Activated CD4-positive, alpha-beta T cell treated with anti-CD3 and anti-CD28 coated beads, Interleukin-2, amount 50 U/mL, for 16 hours (primary cell): ENCODE measurements at places on chromosomes 12 and 14.

- DNase-seq, result peak; percentile 81
These were observed 6.6 kb downstream of the BRF1 start for GRCh38 chr14:105294142-105294597.

DNA sequence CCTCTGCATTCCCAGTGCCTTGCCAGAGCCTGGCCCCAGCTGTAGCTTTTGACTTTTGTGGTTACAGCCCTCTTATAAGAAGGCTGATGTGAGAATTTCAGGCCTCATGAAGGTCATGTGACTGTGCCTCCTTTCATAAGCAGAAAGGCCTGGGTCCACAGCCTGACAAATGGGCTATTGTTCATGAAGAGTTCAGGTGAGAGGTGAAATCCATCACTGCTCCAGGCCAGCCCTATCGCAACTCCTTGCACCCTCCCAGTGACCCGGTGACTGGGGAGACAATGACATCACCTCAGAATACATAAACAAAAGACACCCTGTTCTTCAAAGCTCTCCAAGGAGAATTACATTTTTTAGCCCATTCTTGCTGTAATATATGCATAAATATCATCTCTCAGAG, 321.5 kb downstream of the PCNX1 start:
- DNase-seq, result no peak

DNA sequence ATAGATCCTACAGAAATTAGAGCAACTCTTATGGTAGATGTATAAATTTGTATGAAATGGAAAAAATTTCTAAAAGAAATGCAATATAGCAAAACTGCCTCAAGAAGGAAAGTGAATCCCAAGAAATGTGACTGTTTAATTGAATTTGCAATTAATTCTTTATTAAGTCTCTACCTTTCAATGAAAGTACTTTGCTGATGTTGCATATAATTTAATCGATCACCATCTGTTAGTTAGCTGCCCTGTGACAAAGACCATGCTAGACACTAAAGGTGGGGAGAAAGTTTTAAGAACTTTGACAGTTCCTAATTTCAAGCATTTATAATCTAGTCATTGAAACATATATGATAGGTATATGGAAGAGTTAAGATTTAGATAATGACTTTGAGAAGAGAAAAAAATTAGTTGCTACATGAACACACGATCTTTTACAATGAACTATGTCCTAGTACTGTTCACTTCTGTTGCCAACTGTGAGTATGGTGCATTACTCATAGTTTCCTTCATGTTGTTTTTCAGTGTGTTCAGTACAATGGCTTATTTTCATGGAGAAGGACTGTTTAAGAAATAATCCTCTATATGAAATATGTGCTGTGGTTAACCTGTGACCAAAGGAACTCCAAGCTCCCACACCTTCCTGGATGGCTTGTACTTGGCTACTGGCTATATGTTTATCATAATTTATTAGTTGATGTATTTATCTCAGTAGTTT, 128.4 kb downstream of the METTL25 start:
- no peak for DNase-seq

- DNase-seq, result peak; percentile 52
These were observed 172.2 kb upstream of the GZMB start for GRCh38 chr14:24806061-24806678.

DNA sequence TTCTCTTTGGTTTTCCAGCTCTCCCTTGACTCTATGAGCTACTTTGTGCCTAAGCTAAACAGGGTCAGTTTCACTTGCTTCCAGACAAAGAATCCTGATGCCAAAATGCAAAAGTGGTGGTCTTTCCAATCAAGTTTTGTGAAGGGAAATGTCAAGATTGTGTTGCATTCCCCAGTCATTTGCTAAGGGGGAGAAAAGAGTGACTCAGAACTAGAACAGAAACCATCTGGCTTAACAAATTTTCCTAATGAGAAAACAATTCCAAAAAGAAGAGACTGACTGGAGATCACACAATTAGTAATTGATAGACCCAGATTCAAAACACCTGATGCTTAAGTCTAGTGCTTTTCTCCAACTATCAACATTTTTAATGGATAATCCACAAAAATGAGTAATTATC, 235.1 kb upstream of the DIO2 start:
- no peak for DNase-seq

DNA sequence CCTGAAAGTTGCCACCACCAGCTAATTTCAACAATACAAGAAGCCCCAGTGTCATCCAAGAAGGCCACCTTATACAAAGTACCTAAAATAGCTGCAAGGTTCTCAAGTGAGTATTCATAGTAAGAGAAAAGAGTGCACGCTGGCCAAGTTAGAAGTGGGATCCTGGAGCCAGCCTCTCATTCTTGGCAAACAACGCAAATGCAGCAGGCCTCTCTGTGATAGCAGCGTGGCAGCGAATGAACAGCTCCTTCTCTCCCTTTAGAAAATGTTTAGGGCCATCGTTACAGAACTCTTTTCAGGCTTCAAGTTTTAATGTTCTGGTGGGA, 78.0 kb upstream of the IFNG-AS1 start:
- no peak for DNase-seq

DNA sequence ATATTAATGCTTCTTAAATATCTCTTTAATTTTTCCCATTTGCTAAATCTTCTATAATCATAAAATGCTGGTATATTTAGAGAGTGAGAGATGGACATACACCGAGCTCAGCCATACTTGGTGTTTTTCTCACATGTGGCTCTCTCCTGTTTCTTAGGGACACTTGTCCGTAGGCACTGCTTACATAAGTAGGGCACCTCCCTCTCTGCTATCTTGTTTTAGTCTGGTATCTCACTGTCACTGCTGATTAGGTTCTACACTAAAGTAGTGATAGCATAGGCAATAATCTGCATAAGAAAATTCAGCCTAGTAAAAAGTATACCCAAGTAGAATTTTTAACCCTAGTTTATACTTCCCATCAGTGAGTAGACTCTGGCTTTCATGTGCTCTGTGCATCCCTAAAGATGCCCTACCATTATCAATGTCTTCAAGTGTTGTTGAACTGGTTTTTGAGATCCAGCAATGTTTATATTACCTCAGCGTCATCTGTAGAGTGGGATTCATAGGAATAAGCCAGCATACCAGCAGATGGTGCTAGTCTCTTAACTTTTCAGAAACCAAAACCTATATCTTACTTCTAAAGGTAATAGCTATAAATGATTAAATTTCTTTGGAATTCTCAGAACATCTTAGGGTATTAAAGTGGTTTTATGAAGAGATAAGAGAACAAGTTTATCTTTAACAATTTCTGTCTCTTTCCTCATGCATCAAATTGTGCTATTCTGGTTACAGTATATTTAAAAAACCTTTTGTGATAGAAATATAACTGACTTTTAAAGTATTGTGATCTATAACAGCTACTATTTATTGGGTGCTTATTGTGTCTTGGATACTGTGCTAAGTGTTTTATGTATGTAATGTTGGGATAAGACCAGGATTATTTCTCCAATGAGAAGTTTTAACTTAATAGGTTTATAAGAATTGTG, 32.9 kb downstream of the ARID2 start:
- DNase-seq, result peak; percentile 10

GRCh38 chr12:91523831-91524230, 341.2 kb upstream of the DCN start:
- DNase-seq, result no peak

DNA sequence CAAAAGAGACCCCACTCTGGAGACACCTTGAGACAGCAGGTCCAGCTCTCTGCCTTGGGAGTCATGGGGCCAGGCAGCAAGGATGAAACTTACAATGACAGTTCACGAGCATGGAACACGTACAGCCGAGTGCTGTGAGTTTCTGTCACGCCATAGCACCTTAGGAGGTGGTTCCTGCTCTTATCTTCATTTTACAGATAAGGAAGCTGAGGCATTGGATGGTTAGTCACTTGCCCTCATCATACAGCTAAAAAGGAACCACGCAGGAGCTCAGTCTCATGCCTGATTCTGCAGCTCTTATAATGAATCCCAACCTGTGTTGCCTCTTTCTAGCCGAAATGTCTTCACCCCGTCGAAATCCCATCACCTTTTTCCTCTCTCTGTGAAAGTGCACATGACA, 39.9 kb downstream of the C14orf132 start:
- no peak for DNase-seq

DNA sequence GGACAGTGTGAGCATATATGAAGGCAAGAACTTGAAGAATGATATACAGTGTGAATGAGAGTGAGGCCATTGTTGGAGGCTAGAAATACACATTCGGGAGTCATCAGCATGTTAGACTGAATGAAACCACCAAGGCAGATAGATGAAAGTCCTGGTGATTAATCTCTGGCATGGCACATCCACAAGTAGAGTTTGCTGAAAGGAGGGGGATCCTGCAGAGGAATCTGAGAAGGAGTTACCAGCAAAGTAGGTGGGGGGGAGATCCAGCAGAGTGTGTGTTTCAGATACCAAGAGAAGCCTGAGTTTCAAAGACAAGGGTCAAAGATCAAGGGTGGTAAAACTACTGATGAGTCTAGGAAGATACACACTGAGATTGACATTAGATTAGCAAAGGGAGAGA, 426.7 kb upstream of the DCN start:
- no peak for DNase-seq

DNA sequence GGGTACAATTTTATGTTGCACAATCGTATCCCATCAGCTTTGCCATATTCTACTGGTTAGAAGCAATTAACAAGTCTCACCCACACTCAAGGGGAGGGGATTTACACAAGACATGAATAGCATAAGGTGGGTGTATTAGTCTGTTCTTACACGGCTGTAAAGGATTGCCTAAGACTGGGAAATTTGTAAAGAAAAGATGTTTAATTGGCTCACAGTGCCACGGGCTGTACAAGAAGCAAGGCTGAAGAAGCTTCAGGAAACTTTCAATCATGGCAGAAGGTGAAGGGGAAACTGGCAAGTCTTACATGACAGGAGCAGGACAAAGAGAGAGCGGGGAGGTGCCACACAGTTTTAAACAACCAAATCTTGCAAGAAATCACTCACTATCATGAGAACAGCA, 231.8 kb upstream of the AMIGO2 start:
- DNase-seq, result no peak

DNA sequence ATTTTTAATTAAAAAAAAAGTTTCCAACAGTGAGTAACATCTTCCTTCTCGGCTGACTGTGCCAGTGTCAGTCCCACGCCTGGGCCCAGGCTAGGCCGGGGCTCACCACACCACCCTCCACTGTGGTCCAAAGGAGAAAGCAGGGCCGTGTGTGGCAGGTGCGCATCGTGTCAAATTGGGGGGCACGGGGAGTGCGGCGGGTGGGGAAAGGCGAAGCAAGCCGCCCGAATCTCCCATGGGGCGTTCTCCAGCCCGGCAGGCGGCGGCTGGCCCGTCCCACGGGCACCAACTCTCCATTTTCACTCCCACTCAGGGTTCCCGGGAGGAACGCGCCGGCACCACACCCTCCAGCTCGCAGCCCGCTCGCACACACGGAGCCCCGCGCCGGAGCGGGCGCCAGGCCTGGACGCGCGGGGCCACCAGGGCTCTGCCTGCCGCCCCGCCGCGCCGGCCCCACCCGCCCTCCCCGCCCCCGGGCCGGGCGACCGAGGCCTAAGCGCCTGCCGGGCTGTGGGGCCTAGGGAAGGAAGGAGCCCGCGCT, 604 bp downstream of the EEA1 start:
- DNase-seq, result peak; percentile 43

GRCh38 chr12:91093341-91093740, 18.0 kb downstream of the LUM start:
- no peak for DNase-seq

DNA sequence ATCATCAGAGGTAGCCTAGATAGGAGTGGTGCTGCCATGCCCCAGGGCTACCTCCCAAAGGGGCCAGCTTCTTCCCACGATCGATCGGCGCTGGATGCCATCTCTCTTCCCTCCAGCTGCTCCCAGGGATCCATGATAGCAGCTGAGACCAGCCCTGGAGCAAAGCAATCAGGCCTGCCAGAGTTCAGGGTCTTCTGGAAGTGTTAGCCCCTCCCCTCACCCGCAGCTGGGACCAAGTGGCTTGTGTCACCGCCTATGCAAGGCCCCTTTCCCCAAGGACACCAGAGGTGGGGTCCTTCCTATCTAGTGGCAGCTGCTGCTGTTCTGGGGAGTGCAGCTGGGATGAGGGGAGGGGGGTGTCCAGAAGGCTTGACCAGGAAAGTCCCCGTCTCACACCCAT, 87.0 kb downstream of the IRF2BPL start:
- no peak for DNase-seq

DNA sequence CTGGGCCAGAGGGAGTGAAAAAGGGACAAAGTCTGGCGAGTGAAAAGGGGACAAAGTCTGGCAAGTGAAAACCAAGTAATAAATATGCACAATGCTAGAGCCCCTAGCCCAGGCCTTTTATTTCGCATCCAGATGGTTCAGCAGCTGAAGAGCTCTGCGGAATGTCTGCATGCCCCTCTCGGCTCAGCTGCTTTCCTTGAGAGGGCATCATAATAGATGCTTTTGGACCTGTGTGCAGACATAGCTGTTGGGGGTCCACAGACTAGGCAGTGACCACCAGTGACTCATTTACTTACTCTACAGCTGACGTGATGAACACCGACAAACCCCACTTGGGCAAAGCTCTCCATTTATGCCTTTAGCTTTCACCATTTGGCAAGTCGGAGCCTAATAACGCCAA, 4.3 kb downstream of the NIN start:
- DNase-seq, result no peak

GRCh38 chr12:8052679-8053078, 13.5 kb downstream of the C3AR1 start:
- DNase-seq, result no peak

GRCh38 chr14:63705561-63706070, 22.2 kb downstream of the SGPP1 start:
- DNase-seq, result no peak

GRCh38 chr12:3307389-3307788, 183.6 kb upstream of the PRMT8 start:
- DNase-seq, result no peak

GRCh38 chr12:41769810-41770209, 374.9 kb downstream of the GXYLT1 start:
- DNase-seq, result peak; percentile 8

DNA sequence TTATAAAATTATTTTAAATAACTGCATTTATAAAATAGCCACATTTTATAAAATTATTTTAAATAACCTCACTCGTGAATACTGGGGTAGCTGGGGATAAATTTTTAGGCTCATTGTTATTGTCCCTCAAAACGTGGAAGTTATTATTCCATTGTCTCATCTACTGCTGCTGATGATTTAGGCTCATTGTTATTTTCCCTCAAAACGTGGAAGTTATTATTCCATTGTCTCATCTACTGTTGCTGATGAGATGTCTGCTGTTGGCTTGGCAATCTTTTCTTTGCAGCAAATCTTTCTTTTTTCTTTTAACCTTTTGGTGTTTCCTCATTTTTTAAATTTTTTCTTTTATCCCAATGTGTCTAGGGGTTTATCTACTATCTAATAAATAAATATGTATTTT, 182.6 kb upstream of the PZP start:
- DNase-seq, result no peak

GRCh38 chr14:42138406-42138805, 531.7 kb downstream of the LRFN5 start:
- no peak for DNase-seq

- no peak for DNase-seq
These were observed 200.2 kb downstream of the PHLDA1 start for GRCh38 chr12:75831402-75831801.

- DNase-seq, result no peak
These were observed 379.6 kb downstream of the FLRT2 start for GRCh38 chr14:85909581-85909980.
